ENCODE measurements at places on chromosomes 11 and 22. TPM values are rescaled to one million over a fixed set of nuclear protein-coding genes. Genes with fewer than 3 reads are reported as not detected.

CTSW gene
- total RNA-seq: 18.5 TPM

CCDC116 gene
- total RNA-seq: 0.09 TPM

CABP2 gene
- total RNA-seq: 0.05 TPM

PNPLA5 gene
- total RNA-seq: not detected

TMPRSS13 gene
- 1.5 TPM for total RNA-seq

CRYAB gene
- total RNA-seq: 4.2 TPM

KCNQ1 gene
- total RNA-seq: 0.94 TPM

SOX10 gene
- total RNA-seq: under 0.01 TPM

Measured in thymus (tissue), 14 donors.